Stimulated activated CD4-positive, alpha-beta T cell treated with anti-CD3 and anti-CD28 coated beads, Interleukin-2, amount 100 ng/mL, for 24 hours (primary cell): ENCODE measurements at places on chromosomes 13 and 19.
A peak's percentile ranks its signal among the peaks of the same experiment; 100 is the strongest.

DNA sequence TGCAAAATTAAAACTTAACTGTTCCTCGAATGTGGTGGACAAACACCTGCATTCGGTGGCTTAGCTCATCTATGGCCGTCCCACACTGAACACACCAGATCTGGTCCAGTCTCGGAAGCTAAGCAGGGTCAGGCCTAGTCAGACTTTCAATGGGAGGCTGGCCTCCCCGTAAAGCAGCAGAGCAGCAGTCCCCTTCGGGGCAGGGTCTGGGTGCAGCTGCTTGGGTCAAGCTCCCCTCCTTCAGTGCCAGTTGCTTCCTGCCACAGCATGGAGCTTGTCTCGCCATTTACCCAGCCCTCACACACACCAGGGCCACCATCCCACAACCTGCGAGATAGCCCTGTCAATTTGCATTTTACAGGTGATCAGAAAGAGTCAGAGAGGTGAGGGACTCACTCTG lies 93.2 kb downstream of the TUBA3C start:
- DNase-seq: no peak

GRCh38 chr19:18499055-18499775 lies 22.7 kb downstream of the ELL start:
- no peak for DNase-seq

GRCh38 chr13:89375839-89376238 lies 1704.7 kb downstream of the SLITRK5 start:
- no peak for DNase-seq

- no peak for DNase-seq
These were observed 1838.2 kb upstream of the PRR20A start for GRCh38 chr13:55302568-55302967.

DNA sequence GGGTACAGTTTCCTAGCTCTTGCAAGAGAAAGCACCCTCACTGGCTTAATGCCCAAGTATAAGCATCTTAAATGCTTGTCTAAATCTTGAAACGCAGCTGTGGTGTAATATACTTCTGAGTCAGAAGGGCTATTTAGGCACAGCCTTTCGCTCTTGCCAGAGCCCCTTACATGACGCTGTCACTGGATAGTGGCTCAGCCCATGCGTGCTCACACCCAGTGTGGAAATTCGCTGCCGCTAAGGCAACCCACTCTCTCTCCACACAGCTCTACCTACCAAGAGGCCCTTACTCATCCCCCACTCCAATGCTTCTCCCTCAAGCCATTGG lies 24.0 kb downstream of the UQCRFS1 start:
- no peak for DNase-seq

- no peak for DNase-seq
These were observed 76.8 kb upstream of the PCDH8 start for GRCh38 chr13:52925251-52925650.

DNA sequence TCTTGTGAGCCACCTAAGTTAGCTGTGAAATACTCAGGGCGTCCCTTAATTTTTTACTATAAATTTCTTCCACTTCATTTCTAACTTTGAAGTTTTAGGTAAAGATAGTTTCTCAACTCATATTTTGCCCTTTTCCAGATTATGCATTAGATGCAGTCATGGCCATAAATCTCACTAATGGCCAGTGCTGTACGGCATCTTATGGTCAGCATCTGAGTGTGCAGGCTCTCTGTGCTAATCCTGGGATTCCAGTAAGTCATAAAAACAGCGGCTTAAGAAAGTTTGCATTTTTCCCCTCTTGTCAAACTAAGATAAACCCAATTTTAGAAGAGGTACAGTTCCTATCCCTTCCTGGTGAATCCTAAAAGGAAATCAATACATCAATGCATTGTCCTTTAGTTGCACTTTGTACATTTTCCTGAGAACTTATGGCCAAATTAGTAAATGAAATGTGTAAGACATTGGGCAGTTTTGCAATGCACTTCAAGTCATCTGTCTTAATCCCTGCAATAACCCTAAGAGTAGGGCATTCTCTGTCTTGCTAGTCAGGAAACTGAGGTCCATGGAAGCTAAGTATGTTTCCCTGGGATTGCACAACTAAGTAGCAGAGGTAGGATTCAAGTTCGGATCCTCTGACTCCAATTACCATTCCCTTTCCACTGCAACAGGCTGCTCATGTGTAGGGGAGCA lies 146.2 kb downstream of the DCT start:
- no peak for DNase-seq

DNA sequence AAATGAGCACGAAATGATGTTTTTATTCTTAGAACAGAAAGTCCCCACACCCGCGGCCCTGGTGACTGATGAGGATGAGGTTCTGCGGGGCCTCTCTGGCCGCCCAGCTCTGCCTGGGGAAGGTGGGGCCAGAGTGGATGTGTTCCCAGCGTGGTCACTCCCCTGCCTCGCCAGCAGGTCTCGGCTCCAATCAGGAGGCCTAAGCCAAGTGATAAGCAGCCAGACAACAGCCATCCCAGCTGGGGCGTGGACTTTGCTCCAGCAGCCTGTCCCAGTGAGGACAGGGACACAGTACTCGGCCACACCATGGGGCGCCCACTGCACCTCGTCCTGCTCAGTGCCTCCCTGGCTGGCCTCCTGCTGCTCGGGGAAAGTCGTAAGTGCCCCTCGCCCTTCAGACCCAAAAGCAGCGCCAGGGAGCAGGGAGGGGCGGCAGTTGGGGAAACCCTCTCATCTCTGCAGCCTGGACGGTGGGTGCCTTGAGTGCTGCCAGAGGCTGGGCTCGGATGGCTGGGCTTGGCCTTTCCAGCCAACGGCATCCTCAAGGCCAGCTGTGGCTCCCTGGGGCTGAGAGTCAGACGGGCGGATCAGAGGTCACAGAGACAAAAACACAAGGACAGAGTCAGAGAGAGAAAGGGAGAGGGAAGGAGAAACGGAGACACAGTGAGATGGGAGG lies at the start of gene F10:
F10 (plus strand) TSS at position 250 of the 676 bp plus-strand sequence; CDS start at position 307, 57 bp downstream.
- DNase-seq: no peak

DNA sequence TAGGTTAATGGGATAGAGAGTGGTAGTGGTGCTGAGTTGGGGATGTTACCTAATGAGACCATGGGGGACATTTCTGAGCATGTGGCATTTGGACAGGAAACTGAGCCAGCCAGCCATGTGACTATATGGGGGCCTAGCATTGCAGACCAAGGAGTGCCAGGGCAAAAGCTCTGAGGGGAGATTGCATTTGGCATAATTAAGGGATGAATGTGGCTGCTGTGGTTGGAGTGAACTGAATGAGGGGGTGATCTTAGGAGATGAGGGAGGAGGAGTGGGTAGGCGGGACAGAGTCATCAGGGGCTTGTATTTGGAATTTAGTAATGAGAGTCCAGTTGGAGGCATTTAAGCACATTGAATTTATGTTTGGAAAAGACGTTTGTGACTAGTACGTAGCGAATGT lies 6.6 kb downstream of the PCCA start:
- no peak for DNase-seq

DNA sequence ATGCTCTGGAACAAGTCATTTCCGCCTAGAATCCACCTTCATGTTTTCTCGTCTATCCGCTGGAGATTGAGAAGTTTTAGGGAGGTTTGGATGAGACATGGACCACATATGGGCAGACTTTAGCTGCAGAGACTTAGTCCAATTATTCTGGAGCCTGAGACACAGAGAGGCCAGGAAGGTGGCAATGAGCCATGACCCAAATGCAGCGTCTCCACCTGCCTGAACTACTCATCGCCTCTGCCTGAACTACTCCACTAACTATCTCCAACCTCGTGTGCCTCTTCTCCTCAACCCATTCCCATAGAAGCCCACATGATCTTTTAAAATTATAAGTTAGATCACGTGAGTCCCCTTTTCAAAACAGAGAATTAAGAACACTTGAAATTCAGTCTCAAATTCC lies 5.6 kb downstream of the PLEKHA4 start:
- DNase-seq: no peak

- DNase-seq: peak; percentile 79
These were observed 2.3 kb downstream of the SLC5A5 start for GRCh38 chr19:17873786-17874757.

DNA sequence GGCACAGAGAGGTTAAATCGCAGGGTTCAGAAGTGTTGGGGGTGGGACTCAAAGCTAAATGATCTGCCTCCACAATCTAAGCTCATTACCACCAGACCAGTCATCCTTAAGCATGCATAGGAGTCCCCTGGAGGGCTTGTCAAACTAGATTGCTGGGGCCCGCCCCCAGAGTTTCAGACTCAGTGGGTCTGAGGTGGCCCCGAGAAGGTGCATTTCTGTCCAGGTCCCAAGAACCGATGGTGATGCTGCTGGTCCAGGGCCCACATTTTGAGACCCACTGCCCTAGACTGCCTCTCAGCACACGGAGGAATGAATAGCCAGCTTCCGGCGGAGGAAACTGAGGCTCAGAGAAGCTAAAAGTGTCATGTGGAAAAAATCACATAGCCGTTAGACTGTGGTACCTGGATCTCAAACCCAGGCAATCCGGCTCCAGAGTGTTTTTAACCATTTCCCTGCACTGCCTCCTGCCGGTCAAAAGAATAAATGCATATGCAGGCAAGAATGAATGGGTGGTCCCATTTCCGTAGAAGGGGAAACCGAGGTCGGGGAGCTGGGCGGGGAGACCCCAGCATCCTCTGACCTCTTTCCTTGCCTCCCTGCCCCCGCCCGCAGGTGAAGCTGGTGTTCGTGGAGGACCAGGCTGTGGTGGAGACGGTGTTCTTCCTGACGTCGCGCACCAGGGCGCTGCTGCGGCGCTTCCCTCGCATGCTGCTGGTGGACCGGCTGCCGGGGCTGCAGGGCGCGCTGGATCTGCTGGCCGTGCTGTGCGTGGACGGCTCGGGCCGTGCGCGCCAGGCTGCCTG lies 23.8 kb downstream of the ZSWIM9 start:
- DNase-seq: peak; percentile 38

- no peak for DNase-seq
These were observed 17.2 kb downstream of the KCNC3 start for GRCh38 chr19:50311723-50312635.

- no peak for DNase-seq
These were observed at the start of gene AXL for GRCh38 chr19:41218615-41219507. TSS of gene AXL (plus strand) at chr19:41219223. CDS start at chr19:41219393, 170 bp downstream.
